ENCODE measurements at places on chromosomes 2 and 18.
A peak's percentile ranks its signal among the peaks of the same experiment; 100 is the strongest.

- no peak for DNase-seq
Measured at GRCh38 chr2:41907771-41908207, 140.0 kb upstream of the PKDCC start.

GRCh38 chr18:46253498-46253897, 149.3 kb downstream of the HAUS1 start:
- DNase-seq: no peak

GRCh38 chr18:76496194-76496890, 1.3 kb upstream of the ZNF516 start:
- DNase-seq: no peak

- DNase-seq: no peak
Measured at GRCh38 chr2:39523308-39524044, 86.4 kb upstream of the MAP4K3 start.

GRCh38 chr2:190512539-190513095, 21.9 kb downstream of the NEMP2 start:
- no peak for DNase-seq

DNA sequence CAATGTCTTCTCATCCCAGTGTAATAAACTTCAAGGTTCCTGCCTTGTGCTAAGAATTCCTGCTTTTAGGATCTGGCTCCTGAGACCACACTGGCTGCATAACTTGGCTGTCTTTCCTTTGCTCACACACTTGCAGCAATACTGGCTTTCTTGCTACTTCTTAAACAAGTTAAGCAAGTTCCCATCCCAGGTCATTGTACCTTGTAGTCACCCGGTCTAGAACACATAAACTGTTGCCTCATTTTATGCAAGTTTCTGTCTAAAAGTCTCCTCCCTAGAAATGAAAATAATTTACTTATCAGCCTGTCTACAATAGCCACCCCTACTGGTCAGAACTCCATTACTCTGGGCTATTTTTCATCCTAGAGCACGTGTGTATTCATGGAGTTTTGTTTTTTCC, 887.9 kb upstream of the FAM98A start:
- DNase-seq: no peak

- DNase-seq: no peak
Measured at GRCh38 chr2:20595439-20596192, 55.3 kb downstream of the HS1BP3 start.

DNA sequence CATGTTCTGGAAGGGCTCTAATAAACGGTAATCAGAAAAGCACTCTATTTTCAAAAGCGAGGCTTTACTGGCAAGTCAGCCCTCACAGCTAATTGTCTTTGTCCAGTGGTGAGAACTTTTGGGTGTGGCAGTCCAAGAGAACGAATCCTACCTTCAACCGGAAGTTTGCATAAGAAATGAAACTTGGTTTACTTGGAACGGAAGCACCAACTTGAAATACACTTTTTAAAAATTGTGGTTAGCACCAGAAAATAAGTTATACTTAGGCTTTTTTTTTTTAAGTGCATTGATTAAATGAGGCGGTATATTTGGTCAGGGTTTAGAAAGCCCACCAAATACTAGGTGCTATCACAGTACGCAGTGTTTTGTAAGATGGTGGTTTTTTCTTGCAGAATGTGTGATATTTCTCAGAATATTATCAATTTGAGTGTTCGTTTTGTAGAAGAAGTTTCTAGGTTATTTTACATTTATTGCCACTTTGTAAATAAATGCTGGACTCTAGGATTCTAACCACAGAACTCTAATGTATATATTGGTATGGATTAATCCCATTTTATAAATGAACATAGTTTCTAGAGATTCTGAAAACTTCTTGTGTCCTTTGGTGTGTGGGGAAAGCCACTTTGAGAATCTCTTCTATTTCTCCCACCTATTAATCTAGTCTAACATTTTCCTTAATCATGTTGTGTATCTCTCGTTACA, 1.2 kb downstream of the MYL12A start:
- DNase-seq: peak; percentile 37

- DNase-seq: no peak
Measured at GRCh38 chr2:226273440-226273839, 526.2 kb downstream of the IRS1 start.
